Activated CD4-positive, alpha-beta T cell treated with anti-CD3 and anti-CD28 coated beads, Interleukin-2, amount 10 ng/mL, durations not matched to agents 24 days and 14 days (primary cell): ENCODE measurements at places on chromosomes 5 and 9. TPM values are rescaled to one million over a fixed set of nuclear protein-coding genes. Genes with fewer than 3 reads are reported as not detected.
A peak's percentile ranks its signal among the peaks of the same experiment; 100 is the strongest.

DNA sequence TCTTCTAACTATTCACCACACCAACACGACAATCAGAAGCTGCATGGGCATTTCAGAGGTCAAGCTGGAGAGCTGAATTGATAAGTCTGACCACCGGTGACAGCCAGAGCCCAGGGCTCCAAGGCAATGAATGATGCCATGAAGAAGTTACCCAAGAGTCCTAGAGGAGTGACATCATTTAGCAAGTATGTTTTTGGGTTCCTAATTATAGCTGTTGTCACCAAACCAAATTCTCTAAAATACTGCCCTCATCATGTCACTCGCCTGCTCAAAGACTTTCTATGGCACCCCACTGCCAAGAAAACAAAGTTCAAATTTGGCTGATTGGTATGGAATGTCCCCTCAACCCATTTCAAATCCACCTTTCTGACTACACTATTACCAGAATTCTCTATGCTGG, 235.1 kb downstream of the SPOCK1 start:
- DNase-seq = no peak

DNA sequence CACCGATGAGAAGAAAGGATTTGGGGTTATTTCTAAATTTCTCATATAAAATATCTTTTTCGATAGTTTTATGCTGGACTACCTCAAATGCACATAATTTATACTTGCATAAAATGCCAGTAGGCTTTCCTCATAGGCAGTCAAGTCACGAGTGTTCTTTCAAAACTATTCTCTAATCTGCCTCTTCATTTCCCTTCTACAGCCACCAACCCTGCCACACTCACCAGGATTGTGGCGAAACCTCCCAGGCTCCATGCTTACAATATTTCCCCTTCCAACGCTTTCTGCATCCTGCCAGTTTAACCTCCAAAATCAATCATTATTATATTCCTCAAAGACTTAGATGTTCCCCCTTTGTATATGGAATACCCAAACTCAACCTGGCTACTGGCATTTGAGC, 65.4 kb downstream of the FRMD3 start:
- no peak for DNase-seq

DNA sequence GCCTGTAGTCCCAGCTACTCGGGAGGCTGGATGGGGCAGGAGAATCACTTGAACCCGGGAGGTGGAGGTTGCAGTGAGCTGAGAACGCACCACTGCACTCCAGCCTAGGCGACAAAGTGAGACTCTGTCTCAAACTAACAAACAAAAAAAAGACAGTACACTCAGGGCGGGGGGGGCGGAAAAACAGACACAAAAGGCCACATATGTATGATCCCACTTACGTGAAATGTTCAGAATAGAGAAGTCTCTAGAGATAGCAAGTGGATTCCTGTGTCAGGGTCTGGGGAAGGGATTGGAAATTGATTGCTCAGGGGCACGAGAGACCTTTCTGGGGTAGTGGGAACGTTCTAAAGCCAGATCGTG, 9.0 kb upstream of the LCN1 start:
- no peak for DNase-seq

DNA sequence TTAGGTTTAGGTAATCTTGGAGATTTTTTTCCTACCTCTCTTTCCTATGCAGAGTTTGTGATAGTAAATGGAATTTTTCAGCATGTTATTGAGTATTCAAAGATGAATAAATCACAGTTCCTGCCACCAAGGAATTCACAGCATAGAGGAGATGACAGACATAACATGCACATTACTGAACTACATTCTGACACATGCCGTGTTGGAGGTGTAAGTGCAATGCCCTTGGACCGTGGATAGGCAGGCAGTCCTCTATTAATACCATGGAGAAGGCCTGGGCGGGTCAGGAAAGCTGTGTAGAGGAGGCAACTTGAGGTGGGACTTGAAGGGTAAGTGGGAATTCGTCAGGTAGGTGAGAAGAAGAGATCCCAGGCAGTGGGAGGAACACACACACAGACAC, 43.9 kb downstream of the MCCC2 start:
- DNase-seq = no peak

DNA sequence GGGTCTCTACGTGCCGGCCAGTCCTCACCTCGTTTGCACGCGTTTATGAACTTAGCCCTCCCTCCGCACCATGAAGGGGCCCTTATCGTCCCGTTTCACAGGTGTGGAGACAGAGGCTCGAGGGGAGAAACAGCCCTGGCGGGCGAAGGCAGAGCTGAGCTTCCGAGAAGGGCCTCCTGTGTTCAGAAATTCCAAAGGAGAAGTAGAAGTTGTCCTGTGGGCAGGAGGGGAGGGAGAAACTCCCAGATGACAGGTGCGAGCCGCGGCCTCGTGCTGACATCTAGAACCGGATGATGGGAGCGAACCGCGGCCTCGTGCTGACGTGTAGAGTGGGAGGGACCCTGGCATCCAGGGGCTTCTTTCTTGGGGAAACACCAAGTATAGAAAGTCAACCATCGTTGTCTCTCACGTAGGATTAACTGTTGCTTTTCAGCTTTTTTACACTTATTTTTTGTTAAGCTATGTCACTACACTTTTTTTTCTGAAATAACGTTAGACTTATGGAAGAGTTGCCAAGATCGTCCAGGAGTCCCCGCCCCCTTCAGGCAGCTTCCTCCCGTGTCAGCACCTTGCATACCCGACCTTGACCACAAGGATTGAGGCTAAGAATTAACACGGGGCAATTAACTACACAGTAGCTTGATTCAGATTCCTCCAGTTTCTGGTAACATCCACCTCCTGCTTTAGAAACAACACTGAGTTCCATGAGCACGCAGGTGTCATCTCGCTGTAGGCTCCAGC, 42.8 kb upstream of the NKD2 start:
- DNase-seq = peak; percentile 58

Gene MEIKIN
- total RNA-seq = not detected in 2 replicates
